Activated naive CD8-positive, alpha-beta T cell treated with anti-CD3 and anti-CD28 coated beads, Interleukin-2, amount 50 U/mL, for 16 hours (primary cell): ENCODE measurements at places on chromosomes 16 and 17.

- DNase-seq, result no peak
Measured at GRCh38 chr17:81049372-81049911, 14.5 kb downstream of the BAIAP2 start.

DNA sequence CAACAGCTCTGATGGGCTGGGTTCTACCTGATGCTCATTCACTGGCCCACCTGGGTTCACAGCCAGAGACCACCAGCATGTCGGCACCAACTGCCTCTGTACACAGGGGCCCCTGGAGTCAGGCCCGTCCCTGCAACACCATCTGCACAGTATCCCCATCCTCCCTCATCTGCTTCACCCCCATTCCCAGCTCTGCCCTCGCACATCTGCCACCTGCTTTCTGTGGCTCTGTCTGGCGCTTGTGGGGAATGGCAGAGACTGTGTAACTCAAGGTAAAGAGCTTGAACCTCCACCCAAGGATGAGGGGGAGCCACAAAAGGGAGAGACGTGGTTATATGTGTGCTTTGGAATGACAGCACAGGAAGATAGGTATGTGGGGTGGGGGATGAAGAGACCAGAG lies 27.2 kb downstream of the SMPD3 start:
- no peak for DNase-seq

GRCh38 chr17:82098939-82099763 lies 1.1 kb upstream of the FASN start:
- DNase-seq, result no peak

DNA sequence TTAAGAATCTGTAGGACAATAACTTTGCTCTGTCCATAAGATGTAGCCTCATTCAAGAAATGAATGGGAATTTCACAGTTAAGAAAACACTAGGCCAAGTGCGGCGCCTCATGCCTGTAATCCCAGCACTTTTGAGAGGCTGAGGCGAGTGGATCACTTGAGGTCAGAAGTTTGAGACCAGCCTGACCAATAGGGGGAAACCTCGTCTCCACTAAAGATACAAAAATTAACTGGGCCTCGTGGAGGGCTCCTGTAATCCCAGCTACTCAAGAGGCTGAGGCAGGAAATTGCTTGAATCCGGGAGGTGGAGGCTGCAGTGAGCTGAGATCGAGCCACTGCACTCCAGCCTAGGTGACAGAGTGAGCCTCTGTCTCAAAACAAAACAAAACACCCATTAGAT lies 19.9 kb upstream of the RSL1D1 start:
- DNase-seq, result no peak

- no peak for DNase-seq
Measured at GRCh38 chr17:7215652-7216180, 3.9 kb downstream of the DLG4 start.

DNA sequence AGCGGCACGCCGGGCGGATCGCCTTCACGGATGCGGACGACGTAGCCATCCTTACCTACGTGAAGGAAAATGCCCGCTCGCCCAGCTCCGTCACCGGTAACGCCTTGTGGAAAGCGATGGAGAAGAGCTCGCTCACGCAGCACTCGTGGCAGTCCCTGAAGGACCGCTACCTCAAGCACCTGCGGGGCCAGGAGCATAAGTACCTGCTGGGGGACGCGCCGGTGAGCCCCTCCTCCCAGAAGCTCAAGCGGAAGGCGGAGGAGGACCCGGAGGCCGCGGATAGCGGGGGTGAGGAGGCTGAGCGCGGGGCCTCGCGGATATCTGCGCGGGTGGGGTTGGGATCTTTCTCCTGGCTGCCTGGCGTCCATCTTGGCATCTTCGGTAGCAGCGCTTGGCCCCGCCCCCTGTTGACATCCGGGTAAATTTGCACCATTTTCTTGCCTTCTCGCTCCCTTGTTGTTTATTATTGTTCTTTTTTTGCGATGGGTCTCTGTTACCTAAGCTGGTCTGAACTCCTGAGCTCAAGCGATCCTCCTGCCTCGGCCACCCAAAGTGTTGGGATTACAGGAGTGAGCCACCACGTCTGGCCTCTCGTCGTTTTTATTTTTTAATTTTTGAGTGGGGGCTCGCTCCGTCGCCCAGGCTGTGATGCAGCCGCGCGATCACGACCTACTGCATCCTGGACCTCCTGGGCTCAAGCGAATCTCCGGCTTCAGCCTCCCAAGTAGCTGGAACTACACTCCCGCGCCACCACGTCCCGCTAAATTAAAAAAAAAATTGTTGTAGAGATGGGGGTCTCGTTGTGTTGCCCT lies 898 bp downstream of the TERF2IP start:
- DNase-seq, result peak; percentile 61

GRCh38 chr16:64705443-64705842 lies 416.4 kb downstream of the CDH11 start:
- DNase-seq, result no peak

- no peak for DNase-seq
Measured at GRCh38 chr16:25626172-25626571, 65.6 kb upstream of the HS3ST4 start.

DNA sequence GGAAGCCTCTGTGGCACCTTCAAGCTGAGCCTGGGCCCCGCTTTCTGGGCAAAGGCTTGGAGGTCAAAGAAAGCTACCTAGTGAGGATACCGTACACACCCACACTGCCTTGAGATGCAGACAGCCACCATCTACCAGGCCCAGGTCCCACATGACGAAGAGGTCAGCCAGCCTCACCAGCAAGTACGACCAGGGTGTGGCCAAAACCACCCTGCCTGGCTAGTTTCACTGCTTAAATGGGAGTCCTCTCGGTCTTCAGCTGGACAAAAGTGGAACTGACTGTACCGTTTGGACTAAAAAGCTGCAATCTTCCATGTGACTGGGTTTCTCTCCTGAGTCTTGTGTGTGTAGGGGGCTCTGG lies 21.6 kb downstream of the VASN start:
- DNase-seq, result no peak

DNA sequence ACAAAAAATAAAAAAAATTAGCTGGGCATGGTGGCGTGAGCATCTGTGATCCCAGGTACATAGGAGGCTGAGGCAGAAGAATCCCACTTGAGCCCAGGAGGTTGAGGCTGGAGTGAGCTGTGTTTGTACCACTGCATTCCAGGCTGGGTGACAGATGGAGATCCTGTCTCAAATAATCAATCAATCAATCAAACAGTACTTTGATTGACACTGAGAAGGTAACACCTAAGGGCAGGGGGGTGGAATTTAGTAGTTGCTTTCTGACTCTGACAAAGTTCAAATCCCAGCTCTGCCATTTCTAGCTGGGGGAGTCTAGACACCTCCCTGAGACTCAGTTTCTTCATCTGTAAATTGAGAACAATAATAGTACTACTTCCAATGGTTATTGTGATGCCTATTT lies 12.0 kb downstream of the SSH2 start:
- no peak for DNase-seq

GRCh38 chr17:14460516-14461226 lies 159.8 kb downstream of the HS3ST3B1 start:
- DNase-seq, result no peak

DNA sequence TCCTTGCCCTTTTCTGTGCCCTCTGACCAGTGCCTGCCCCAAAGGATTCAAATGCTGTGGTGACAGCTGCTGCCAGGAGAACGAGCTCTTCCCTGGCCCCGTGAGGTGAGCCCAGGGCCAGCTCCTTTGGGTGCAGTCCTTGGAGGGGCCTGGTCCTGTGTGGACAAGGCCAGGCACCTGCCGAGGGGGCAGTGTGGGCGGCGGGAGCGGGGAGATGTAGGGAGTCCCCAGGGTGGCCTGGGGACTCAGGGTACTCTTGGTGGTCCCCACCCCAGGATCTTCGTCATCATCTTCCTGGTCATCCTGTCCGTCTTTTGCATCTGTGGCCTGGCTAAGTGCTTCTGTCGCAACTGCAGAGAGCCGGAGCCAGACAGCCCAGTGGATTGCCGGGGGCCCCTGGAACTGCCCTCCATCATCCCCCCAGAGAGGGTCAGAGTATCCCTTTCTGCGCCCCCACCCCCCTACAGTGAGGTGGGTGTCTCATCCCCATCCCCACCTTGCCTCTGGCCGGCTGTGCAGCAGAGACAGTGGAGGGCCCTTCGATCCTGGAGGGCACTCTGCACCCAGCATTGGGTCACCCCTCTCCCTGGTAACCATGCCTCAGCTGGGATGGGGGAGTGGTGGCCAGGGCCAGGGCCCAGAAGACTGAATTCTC lies 4.4 kb downstream of the TMEM92 start:
- no peak for DNase-seq

- no peak for DNase-seq
Measured at GRCh38 chr16:1036166-1036565, 36.4 kb upstream of the SSTR5 start.

GRCh38 chr17:4248504-4249277 lies 15.1 kb downstream of the ANKFY1 start:
- no peak for DNase-seq

DNA sequence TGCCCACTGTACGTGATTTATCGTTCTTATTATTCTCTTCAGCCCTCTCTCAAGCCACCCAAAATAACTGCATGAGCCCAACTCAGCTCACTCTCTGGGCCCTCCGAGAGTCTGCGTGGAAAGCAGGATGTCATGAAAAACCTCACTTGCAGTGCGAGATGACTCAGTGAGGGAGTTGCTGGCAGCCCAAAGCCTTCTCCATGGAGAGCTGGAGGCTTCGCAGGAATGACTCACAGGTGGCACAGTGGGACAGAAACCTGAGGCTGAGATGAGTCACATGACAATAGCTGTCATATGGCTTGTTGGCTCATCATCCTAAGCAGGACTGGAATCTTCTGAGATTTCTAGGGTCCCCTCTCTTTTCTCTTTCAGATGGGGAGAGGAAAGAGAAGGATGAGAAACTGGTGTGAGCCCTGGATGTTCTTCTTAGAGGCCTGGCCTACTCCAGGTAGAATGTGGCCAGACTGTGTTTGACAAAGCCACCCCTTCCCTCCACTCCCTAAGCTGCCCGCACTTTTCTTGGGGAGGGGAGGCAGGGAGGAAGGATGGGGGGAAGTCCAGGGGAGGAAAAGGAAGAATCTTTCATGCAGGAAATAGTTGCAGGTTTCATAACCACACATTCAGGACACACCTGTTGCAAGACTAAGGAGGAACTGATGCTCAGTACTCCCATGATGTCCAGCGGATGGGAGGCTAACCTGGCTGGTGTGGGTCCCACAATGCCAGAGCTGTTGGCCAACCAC lies 160.6 kb upstream of the RPL38 start:
- no peak for DNase-seq

DNA sequence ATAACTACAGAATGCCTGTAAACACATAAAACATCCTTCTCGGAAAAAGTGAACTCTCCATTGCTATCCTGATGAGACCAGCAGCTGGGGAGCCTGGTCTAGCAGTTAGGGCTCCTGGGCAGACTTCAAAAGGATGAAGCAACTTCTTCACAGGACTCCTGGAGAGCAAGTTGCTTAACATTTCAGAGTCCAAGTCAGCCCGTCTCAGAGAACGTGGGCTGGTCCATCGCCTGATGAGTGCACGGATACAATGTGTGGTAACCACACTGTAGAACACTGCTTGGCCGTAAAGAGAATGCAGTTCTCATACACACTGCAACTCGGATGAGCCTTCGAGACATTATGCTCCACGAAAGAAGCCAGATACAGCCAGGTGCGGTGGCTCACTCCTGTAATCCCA lies 52.7 kb downstream of the TMEM235 start:
- DNase-seq, result no peak

GRCh38 chr17:14301279-14302090 lies 604 bp downstream of the HS3ST3B1 start:
- DNase-seq, result no peak

DNA sequence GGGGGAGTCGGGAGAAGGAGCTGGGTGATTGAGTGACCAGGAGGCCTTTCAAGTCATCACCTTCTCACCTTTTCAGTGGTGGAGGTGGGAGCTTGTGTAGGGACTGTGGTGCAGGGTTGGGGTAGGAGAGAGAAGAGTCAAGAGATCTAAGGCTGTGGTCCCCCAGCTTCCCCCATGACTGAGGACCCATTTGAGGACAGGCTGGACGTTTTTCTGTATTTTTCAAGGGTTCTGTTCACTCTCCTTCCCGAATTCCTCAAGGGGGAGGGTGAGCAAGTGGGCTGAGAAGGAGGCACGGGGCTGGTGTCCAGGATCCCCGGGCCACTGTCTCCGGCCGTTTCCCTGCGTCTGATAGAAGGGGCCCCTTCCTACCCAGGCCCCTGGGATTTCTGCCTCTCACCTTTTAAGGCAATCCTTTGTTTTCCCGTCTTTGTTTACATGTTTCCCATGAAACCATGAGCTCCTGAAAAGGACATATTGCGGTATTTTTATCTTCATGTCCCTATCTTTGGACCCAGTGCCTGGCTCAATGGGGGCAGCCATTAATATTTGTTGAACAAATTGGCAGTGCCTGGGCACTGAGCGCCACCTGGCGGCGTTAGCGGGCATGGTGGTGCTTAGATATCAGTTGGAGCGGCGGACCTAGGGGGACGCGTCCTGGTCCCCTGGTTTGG lies 9.2 kb upstream of the CD300A start:
- DNase-seq, result peak; percentile 38

- no peak for DNase-seq
Measured at GRCh38 chr16:54031107-54031760, 255.4 kb downstream of the IRX3 start.

DNA sequence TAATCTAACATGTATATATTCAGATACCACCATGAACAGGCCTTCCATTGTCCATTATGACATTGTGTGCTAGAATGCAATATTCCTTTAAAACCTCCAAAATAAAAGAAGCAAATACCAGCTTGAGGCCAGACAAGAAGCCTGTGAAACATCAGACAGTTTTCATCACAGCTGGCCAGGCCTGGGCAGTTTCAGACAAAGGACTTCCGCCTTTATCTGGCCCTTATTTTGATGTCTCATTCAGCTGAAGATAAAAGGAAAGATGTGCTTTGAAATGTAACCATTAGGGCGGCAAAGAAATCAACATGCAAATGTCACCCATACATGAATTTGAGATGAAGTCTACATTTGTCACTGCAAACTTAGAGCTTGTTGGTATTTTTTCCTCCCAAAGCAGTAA lies 737.5 kb downstream of the KCNJ2 start:
- no peak for DNase-seq

DNA sequence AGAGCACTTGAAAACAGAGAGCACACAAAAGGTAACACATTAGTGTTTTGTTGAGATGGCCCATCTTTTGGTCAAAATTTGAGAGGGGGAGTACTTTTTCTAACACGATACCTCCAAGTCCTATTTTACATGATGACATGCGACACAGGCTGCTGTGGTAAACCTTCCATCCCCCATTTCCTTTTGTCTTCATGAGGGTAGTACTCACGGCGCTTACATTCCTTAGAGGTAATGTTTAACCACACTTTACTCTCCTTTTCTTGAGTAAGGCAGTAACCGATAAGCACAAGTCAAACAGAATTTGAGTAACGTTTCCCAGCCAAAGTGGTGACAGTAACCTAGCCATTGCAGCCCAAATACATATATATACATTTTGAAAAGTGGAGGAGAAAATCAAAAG lies 35.8 kb upstream of the PITPNM3 start:
- no peak for DNase-seq
